ENCODE measurements at places on chromosomes 16 and 17. TPM values are rescaled to one million over a fixed set of nuclear protein-coding genes. Genes with fewer than 3 reads are reported as not detected.

SULT1A4 gene
- total RNA-seq = 6.6 TPM

KRTAP9-9 gene
- total RNA-seq = not detected

ACADVL gene
- 338 TPM for total RNA-seq

DNAJA3 gene
- total RNA-seq = 136 TPM

CDK5R1 gene
- 4.5 TPM for total RNA-seq

FLYWCH2 gene
- total RNA-seq = 121 TPM

DNA sequence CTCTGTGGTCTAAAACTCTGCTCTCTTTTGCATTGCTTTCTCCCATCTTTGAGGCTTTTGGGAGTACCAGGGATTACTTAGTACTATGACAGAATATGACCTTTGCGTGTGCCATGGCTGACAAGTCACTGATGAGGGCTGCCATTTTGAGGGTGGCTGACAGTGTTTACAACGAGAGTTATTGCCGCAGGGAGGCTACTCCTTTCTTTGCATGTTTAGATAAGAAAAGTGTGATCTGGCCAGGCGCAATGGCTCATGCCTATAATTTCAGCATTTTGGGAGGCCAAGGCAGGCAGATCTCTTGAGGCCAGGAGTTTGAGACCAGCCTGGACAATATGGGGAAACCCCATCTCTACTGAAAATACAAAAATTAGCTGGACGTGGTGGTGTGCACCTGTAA lies 77.5 kb downstream of the GSG1L start:
- DNase-seq = no peak

DNA sequence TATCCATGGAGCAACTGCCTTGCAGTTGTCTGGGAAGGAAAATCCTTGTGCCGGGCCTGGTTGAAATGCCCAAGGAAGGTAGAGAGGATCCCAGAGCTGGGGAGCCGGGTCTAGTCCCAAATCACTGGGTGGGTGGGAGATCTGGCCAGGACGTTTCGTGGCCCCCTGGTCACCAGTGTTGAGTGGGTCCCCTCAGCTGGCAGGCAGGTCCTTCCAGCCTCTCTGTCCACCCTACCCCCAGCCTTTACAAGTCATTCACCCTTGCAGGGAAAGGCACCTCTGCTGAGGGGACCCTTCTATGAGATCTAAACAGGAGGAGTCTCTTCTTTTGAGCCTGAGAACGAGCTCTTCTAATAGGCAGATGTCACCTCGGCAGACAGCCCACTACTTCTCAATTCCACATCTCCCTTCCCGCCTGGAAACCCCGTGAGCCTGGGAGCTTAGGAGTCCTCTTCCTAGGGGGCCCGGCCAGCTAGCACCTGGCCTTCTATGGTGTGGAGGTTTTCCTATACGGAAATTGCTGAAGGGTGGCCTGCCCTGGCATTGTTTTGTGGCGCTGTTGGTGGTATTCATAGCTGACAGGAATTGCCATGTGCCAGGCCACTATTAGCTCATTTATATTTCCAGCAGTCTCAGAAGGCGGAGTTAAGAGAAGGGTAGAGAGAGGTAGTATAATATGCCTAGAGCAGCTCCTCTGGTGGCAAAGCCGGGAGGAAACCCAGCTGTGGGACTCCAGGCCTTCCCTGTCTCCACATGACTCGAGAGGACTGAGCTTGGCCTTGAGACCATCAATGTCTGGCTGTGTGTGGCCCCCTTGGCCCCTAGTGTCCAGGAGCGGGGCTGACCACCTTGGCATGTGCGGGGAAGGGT lies 13.3 kb downstream of the MPRIP start:
- DNase-seq = no peak

DNA sequence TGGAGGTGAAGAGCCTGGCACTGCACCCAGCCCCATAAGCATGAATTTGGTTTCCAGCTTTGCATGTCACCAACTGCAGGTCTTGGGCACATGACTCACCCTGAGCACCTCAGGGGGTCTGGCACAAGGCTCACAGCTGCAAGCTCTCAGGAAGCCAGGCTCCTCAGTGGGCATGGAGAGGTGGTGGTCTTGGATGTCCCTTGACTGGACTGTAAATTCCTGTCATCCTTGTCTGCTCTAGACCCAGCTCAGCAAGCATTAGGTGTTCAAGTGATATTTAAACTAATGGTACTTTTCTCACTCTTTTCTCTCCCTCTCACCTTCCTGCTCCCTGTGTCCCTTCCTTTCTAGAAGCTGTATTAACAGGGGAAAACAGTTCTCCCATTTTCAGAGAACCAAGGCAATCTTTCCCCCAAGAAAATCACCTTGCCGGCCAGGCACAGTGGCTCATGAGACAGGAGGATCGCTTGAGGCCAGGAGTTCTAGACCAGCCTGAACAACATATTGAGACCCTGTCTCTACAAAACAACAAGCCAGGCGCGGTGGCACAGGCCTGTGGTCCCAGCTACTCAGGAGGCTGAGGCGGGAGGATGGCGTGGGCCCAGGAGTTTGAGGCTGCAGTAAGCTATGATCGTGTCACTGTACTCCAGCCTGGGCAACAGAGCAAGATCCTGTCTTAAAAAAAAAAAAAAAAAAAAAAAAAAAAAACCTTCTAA lies 5.1 kb upstream of the KIFC3 start:
- DNase-seq = peak; percentile 44

GRCh38 chr16:67749436-67750078 lies 30.4 kb upstream of the GFOD2 start:
- no peak for DNase-seq

DNA sequence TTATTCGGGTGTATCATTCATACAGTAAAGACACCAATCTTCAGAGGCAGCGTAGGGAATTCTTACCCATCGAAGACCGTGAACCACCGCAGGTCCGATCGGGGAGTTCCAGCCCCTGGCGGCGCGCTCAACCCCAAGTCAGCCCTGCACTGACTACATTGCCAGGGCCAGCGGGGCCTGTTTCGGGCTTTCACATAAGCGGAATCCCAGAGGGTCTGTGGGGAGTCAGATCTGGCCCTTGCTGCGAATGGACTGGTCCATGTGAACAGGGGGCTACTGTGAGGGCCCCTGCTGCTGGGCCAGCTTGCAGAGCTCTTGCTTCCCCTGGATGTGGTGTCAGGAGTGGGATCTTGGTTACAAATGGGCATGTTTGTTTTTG lies 7.6 kb downstream of the PDE6G start:
- DNase-seq = no peak

- DNase-seq = no peak
Observed at GRCh38 chr17:64390044-64390443, 616 bp downstream of the PECAM1 start.

DNA sequence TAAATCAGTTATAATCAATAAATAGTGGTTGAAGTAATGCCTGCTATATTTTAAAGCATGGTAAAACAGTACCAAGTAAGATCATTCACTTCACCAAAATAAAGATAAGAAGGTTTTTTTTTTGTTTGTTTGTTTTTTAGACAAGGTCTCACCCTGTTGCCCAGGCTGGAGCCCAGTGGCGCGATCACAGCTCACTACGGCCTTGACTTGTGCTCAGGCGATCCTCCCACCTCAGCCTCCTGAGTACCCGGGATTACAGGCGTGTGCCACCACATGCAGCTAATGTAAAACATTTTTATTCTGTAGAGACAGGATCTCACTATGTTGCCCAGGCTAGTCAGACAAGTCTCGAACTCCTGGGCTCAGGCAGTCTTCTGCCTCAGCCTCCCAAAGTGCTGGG lies 84.5 kb upstream of the NETO2 start:
- DNase-seq = no peak

- no peak for DNase-seq
Observed at GRCh38 chr16:76963614-76964315, 227.2 kb upstream of the MON1B start.

- no peak for DNase-seq
Observed at GRCh38 chr17:73028299-73028755, 64.2 kb downstream of the SLC39A11 start.

DNA sequence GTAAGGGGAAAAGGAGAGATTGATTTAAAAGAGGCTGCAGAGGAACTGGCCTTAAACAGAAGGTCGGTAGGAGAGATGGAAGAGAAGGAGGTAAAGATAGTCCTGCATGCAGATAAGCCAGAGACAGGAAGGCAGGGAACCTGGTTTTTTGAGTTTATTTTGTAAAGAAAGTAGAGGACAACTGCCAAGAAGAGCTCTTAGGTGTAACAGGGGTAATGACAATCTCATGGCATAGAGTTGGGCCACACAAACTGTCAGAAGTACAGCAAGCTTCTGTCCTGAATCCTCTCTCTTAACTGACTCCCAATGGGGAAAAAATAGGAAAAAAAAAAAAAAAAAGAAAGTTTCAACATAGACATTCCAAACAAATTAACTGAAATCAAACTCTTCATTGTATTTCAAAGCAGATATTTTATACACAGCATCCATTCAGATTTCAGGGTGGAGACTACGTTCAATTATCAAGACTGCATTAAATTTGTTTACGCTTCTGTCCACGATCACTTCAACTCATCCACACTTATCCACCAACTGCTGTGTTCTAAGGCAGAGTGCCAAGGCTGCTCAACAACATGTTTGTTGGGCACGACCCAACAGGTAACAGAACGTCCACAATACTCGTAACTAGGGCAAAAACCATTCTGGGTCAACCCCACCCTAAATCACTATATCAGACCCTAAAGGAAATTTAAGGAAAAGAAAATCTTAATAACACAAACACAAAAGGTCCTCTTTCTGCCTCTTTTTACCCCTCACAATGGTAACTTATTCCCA lies 34.9 kb downstream of the USP31 start:
- DNase-seq = no peak

GRCh38 chr16:9079430-9079812 lies 12.0 kb upstream of the HAPSTR1 start:
- DNase-seq = no peak

DNA sequence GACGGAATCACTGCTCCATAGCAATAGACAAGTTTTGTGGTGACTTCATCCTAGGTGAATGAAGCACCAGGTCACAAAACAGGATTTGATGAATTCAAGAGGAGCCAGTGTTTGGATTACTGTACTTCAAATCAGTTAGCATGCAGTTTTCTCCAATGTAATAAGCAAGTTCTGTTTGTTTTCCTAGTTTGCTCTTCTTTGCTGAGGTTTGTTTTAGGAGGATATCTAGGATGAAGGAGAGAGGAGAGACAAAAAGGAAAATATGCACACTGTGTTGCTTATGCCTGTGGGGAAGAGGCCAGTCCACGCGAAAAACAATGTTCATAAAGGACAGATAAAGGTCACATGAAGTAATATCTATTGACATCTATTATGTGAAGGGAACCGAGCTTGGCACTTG lies 9.0 kb downstream of the KRT37 start:
- peak; percentile 33 for DNase-seq

DNA sequence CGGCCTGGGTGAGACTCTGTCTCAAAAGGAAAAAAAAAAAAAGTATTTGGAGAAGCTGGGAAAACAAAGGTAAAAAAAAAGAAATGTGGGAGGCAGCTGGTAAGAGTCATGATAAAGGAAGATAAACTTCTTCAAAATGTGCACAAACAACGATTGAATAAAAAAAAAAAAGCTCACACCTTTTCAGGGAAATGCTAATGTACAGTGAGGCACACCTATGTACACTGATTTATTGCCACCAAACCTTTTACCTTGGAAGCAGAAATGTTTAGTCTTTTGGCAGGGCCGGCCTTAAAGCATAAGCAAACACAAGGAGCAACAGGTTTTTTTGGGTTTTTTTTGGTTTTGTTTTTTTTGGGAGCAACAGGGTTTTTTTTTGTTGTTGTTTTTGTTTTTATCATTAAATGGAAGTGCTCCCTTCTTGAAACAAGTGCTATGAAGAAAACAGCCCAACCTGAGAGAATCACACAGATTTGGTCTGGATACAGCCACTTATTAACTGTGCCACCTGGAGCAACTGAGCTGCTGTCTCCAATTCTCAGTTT lies 29.8 kb upstream of the KCNJ2 start:
- no peak for DNase-seq
